ENCODE measurements at places on chromosomes 12 and 14.
A peak's percentile ranks its signal among the peaks of the same experiment; 100 is the strongest.

GRCh38 chr12:117140397-117141096, 41.3 kb upstream of the TESC start:
- no peaks in the 10 kb centered on the region for H3K36me3 ChIP-seq
- no peak overlapping the region for H3K27ac ChIP-seq
- H3K4me3 ChIP-seq, result no peak overlapping the region
- H3K4me1 ChIP-seq, result no peaks in the 10 kb centered on the region
- DNase-seq, result no peak
- H3K27me3 ChIP-seq, result no peaks in the 10 kb centered on the region

DNA sequence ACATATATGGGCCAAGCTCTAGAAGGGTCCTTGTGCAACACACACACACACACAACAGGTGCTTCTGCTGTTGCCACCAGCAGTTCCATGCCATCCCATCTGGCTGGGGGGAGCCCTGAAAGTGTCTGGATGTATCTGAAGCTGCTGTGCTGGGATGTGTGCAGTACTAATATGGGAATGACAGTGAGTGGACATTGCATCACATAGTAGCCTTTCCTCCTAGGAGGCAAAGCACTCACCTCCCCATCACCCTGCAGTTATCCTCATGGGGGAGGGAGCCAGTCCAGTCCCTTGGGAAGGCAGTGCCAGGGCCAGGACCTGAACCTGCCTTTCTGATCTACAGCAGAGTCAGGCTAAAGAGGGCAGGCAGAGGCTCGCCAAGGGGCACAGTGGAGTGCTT, 208.9 kb downstream of the CACNA1C start:
- H3K4me3 ChIP-seq, result no peak overlapping the region
- no peaks in the 10 kb centered on the region for H3K4me1 ChIP-seq
- H3K36me3 ChIP-seq, result no peaks in the 10 kb centered on the region
- H3K27ac ChIP-seq, result no peak overlapping the region
- H3K27me3 ChIP-seq, result no peaks in the 10 kb centered on the region

DNA sequence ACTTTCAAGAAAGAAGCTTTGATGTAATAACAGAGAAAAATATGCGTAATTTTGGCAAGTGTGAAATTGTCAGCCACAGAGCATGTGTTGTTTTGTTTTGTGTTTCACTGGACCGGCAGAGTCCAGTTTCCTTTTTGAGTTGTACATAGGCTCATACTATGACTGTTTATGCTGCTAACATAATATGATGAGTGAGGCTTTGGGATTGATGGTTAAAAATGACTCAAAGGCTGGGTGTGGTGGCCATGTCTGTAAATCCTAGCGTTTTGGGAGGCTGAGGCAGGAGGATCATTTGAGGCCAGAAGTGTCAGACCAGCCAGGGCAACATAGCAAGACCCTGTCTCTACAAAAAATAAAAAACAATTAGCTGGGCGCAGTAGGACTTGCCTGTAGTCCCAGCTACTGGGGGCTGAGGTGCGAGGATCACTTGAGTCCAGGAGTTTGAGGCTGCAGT, 487.9 kb downstream of the PCNX1 start:
- H3K27me3 ChIP-seq, result no peaks in the 10 kb centered on the region
- H3K27ac ChIP-seq, result no peak overlapping the region
- no peak overlapping the region for H3K4me3 ChIP-seq
- no peak for DNase-seq
- H3K4me1 ChIP-seq, result no peaks in the 10 kb centered on the region
- no peaks in the 10 kb centered on the region for H3K36me3 ChIP-seq

GRCh38 chr14:105491366-105491973, 424 bp downstream of the TEDC1 start:
- H3K4me3 ChIP-seq, result peak overlapping the region; percentile 62
- H3K36me3 ChIP-seq, result no peaks in the 10 kb centered on the region

DNA sequence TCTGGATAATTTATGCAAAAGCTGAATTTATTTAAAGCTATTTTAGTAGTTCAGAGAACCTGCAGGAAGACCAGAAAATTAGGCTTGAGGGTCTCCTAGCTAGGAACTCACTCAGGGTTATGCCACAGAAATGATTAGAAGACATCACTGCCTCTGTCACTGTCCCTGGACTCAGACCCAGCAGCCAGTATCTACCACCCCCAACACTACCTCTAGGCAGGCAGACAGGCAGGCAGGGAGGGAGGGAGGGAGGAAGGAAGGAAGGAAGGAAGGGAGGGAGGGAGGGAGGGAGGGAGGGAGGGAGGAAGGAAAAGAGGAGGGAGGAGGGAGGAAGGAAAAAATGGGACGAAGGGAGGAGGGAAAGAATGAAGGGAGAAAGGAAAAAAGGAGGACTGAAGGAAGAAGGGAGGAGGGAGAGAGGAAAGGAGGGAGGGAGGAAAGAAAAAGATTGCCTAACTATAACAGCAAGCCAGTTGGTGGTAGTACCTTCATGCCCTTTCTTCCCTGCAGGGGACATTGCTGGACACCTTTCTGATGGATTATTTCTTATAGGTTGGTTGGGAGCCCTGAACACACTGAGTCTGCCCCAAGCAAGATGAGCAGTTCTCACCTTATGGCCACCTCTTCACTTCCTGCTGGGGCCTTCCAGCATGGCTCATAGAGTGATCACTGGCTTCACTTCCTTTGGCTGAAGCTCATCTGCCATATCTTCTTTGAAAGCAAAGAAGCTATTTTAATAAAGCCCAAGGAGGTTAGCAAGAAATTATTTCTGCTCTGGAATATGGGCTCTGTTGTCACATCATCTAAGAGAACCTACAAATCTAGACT, 49.7 kb downstream of the KICS2 start:
- peaks cover 27% of the 10 kb centered on the region for H3K4me1 ChIP-seq
- no peaks in the 10 kb centered on the region for H3K27me3 ChIP-seq
- H3K27ac ChIP-seq, result no peak overlapping the region
- H3K36me3 ChIP-seq, result no peaks in the 10 kb centered on the region

GRCh38 chr12:55607821-55608594, 28.7 kb upstream of the OR10P1 start:
- no peak overlapping the region for H3K27ac ChIP-seq
- no peaks in the 10 kb centered on the region for H3K36me3 ChIP-seq
- H3K4me1 ChIP-seq, result no peaks in the 10 kb centered on the region
- no peak for DNase-seq
- no peak overlapping the region for H3K4me3 ChIP-seq
- H3K27me3 ChIP-seq, result no peaks in the 10 kb centered on the region

DNA sequence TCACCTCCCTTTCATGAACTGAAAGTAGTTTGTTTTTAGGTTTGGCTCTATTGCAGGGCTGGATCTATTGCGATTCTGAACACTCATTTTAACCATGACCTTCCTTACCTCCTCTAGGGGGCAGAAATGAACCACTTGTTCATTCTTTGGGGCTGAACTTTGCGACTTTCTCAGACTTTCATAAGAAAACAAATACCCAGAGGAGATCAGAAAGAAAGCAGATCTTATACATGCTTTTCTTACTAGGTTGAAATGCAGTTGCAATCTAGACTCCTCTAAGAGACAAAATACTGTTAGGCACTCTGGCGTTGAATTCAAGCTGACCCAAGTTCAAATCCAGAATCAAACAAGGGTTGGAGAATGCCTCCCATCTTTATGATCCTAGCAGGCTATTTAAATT, 32.6 kb upstream of the PLEKHG3 start:
- no peak overlapping the region for H3K4me3 ChIP-seq

DNA sequence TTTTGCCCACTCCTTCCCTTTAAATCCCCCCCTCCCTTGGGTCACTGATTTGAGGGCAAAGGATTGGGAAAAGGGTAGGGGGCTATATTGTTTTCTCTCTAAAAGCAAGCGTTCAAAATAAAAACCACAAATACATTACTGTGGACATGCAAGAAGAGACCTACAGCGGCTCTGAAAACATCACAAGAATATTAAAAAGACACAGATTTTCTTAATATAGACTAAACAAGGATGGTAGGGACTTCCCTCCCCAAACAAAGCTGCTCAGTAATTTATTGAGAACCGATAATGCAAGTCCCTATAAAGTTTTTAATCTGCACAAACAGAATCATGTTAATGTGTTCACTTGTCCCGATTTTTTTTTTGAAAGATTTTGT, 12.9 kb downstream of the TBX3 start:
- peak overlapping the region; percentile 54 for H3K4me3 ChIP-seq
- DNase-seq, result no peak
- peaks cover 76% of the 10 kb centered on the region for H3K4me1 ChIP-seq
- no peaks in the 10 kb centered on the region for H3K36me3 ChIP-seq
- peaks cover 97% of the 10 kb centered on the region for H3K27me3 ChIP-seq

DNA sequence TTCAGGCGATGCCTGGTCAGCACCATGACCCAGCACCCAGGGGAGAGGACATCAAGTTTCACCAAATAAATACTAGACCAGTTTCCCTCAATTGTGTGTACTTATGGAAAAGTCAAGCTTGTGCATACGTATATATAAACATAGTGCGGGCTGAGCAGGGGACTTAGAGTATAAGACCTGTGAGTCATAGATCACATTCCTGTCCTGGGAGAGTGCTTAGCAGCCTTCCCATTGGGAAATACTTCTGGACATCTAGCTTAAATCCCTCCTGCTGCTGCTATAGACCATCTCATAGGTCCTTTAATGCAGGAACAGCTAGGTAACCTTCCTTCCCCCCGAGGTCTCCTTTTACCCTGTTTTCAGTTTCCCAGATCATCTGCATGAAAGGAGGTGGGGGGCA, 51.9 kb downstream of the PRMT8 start:
- no peak overlapping the region for H3K4me3 ChIP-seq
- no peak overlapping the region for H3K27ac ChIP-seq
- no peaks in the 10 kb centered on the region for H3K4me1 ChIP-seq
- no peaks in the 10 kb centered on the region for H3K36me3 ChIP-seq
